ENCODE measurements at places on chromosomes 7 and 10.

GRCh38 chr10:97887399-97887798, 37.8 kb downstream of the GOLGA7B start:
- no peak for DNase-seq

DNA sequence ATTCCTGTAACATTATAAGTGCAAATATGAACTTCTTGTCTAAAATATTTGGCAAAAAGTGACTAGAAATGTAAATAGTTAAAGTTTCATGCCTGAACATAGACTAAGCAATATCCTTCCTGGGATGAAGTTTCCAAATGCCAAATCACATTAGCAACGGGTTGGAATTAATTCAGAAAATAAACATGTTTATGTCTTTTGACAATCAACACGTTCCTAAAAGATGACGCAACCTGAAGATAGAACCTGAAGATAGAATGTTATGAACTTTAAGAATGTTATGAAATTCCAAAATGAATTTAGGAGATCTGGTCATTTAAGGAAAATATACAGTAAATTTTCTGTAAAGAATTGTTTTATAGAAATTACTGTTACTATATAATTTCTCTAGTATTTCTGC, 9.2 kb downstream of the LAMB4 start:
- DNase-seq: no peak

DNA sequence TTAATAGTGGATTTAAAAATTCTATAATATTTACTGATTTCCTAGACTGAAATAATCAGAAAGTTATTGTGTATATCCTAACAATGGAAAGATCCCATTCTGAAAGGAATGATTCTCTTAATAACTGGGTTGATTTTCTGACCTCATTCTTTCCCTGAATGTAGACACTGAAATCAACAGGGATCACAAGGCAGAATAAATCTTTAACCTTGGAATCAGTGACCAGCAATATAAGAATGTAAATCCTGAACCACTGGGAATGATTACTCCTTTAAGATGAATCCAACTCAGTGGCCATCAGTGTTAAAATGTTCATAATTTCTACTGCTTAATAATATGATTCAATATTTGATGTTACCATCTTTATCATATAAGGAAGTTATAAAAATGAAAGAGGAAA, 47.6 kb downstream of the ANKRD26 start:
- no peak for DNase-seq

GRCh38 chr7:4000139-4000538, 682.0 kb upstream of the FOXK1 start:
- DNase-seq: no peak

- no peak for DNase-seq
Measured at GRCh38 chr7:26388256-26388655, 96.6 kb downstream of the SNX10 start.

- DNase-seq: no peak
Measured at GRCh38 chr10:56836659-56837058, 475.6 kb upstream of the ZWINT start.

DNA sequence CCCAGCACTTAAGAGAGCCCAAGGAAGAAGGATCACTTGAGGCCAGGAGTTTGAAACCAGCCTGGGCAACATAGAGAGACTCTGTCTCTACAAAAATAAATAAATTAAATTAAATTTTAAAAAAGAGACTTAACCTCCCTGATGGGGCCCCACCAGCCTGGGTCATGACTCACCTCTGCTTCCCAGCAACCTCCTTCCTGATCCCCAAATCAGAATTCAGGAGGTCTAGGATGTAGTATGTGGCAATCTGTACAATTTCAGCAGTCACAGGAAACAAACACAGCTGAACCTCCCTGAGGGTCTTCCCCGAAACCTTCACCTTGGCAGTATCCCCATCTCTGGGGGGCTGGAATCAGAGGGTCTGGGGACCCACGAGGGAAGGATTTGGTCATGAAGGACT, 9.7 kb upstream of the PPP1R35 start:
- no peak for DNase-seq

- DNase-seq: no peak
Measured at GRCh38 chr7:91420606-91421005, 156.4 kb downstream of the FZD1 start.

- DNase-seq: no peak
Measured at GRCh38 chr7:69748530-69748929, 150.3 kb downstream of the AUTS2 start.

- no peak for DNase-seq
Measured at GRCh38 chr10:47330366-47330765, 8.1 kb downstream of the GDF2 start.

- no peak for DNase-seq
Measured at GRCh38 chr10:90885176-90885575, 13.4 kb downstream of the RPP30 start.

- DNase-seq: peak; percentile 76
Measured at GRCh38 chr10:79137826-79138225, 69.1 kb downstream of the ZMIZ1 start.

GRCh38 chr7:4707217-4707741, 25.2 kb downstream of the FOXK1 start:
- DNase-seq: no peak

GRCh38 chr10:78470267-78471103, 436.8 kb downstream of the RPS24 start:
- no peak for DNase-seq
